ENCODE measurements at places on chromosomes 3 and 15.

GRCh38 chr3:66486202-66486601 lies 14.6 kb downstream of the LRIG1 start:
- no peak for DNase-seq

GRCh38 chr15:80518522-80518921 lies 114.3 kb downstream of the ARNT2 start:
- DNase-seq = no peak

- DNase-seq = no peak
These were observed 374.7 kb upstream of the RARB start for GRCh38 chr3:25053360-25053759.

DNA sequence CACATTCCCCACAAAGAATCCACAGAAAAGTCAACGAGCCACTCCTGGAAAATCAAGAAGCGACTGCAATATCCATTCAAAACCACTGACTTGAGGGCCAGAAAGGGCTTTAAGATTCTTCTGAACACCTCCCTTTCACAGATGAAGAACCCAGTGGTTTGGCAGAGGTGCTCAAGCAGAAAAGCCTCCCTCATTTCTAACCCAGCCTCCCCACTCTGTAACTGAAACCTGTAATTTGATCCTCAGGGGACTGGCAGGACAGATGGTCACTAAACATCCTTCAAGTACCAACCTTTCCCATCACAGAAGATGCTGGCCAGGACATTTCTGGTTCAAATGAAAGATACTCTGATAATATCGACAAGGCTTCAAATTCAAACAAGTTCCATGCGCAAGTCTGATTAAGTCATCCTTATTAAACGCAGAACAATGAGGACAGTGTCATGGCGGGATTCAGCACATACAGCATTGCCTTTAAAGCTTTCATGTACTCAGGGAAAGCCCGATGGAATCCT lies 5.5 kb downstream of the SEMA5B start:
- no peak for DNase-seq

- DNase-seq = no peak
These were observed 302.7 kb downstream of the CTNNB1 start for GRCh38 chr3:41502023-41502422.

GRCh38 chr15:69812861-69813261 lies 284.9 kb downstream of the TLE3 start:
- DNase-seq = no peak

DNA sequence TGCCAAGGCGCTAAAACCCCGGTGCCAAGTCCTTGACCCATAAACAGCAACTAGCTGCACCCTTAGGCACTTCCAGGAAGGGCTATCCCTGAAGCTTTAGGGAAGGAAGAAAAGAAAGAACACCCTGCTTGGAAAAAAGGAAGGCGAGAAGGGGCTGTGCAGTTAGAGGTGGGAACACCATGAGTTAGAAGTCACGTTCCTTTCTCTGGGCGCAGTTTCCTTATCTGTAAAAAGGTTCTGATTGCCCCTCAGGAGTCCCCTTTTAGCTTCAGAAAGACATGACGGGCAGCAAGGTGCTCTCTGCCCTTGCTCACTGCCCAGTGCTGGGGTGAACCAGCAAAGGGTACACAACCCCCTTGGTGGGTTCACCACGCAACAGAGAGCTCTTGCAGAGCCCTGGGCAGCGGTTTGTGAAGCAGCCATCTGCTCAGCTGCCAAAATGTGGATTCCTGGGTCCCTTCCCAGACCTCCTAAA lies 798 bp downstream of the GCHFR start:
- DNase-seq = no peak

DNA sequence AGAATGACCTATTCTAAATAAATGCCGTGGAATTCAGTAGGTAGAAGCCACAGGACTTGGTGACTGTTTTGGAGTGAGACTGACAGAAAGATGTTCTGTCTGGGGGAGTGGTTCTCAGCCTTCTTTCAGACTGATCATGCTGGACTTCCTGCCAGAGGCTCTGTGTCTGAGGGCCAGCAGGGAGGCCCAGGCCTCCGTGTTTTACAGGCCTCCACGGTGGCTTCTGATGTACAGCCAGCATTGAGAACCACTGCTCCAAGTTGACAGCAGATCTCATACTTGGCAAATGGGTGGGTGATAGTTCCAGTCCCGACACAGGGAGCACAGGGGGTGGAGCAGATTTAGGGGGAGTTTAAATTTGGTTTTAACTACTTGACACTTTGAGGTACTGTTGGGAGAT lies 6.7 kb upstream of the PIGZ start:
- no peak for DNase-seq

DNA sequence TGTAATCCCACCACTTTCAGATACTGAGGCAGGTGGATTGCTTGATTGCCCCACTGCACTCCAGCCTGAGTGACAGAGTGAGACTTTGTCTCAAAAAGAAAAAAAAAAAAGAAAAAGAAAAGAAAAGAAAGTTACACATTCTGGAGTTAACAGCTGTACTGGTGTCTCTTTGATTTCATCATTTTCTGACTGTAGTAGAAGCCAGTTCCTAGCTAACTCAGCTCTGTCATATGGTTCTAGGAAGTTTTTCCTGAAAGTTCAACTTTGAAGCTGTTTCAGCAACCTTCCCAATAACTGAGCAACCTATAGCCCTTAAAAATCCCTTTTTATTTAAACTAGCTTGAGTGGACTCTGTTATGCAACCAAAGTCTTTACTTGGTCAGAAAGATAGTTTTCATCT lies 104.6 kb upstream of the STRIT1 start:
- DNase-seq = no peak

Measured in HuH-7 (cell line).